CD4-positive, alpha-beta T cell treated with Interleukin-6 at 100 ng/mL for 8 hours (primary cell): ENCODE measurements at places on chromosomes 11 and 22.

- no peak for DNase-seq
Measured at GRCh38 chr11:93013646-93014045, 44.2 kb downstream of the MTNR1B start.

GRCh38 chr11:27505781-27506180 lies 788 bp downstream of the LIN7C start:
- no peak for DNase-seq

DNA sequence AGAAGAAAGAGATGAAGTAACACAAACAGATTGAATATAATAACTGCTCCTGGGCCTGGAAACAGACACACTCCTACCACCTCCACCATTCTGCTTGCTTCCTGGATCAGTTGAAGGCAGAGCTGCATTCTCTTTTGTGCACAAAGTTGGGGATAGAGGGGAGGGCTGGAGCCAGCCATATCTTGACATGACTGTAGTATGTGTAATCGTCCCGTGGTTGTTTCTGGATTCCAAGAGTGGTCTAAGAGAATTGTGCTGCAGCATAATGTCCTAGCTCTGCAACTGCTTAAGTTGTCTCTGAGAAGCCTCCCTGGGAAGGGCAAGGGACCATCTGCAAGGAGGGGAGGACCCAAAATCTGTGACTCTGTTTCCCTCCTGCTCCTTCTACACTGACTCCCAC lies 3.2 kb downstream of the CRY2 start:
- no peak for DNase-seq

GRCh38 chr11:47916361-47916841 lies 64.0 kb upstream of the PTPRJ start:
- DNase-seq = no peak

GRCh38 chr11:107924306-107924705 lies 3.9 kb upstream of the RAB39A start:
- DNase-seq = no peak

- no peak for DNase-seq
Measured at GRCh38 chr22:31628969-31629708, 32.9 kb downstream of the PISD start.

DNA sequence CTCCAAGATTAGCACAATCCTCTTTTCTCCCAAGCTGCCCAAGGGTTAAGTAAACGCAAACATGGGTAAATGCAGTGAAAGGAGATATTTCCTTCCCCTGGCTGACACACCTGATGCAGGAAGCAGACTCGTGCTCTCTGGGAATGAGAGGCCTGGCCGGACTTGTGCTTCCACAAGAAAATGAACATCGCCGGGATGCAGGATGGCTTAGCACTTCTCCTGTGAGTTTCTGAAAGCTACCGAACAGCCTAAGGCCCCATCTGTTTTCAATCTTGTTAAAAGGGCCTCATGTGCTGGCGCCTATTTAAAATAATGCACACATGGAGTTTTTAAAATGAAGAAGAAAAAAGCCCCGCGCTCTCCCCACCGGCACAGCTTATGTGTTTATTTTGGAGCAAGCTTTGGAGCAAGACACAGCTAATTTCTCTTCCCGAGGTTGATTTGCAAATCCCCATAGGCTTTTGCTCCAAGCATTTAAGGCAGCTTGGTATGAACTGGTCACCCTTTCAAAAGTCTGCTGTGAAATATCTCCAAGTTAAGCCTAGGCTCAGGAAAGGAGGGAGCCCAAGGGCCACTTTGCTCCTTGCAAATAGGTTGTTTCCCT lies 100.9 kb downstream of the SYN3 start:
- no peak for DNase-seq

GRCh38 chr22:24284747-24285203 lies 14.1 kb downstream of the SPECC1L start:
- no peak for DNase-seq

DNA sequence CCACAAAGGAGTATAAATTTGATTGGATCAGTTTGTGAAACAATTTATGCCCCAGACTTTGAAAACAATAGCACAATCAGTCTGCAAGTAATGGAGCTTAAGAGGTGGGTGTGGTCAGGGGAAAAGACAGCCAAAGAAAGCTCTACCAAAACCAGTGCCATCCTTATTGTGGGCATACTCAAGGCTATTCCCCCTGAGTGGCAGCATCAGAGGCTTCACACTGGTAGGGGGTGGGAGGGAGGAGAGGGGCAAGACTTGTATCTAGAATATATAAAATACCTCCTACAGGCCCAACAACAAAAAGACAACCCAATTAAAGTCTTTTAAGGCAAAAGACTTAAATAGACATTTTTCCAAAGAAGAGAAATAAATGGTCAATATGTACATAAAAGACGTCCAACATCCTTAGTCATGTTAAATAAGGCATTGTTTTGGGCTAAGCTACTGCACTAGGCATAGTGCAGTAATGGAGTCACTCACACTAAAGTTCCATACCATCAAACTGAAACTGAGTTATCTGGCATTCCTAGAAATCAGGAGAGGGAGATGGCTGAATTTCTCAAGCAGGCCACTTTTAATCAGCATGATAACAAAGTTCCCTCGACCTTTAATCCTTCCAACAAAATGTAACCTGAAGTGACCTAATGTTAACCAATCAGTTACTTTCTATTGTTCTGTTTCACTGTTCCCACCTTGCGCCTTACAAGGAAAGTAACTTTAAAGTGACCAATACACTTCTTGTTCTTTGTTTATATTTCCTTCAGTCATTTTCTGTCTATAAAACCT lies 24.8 kb downstream of the NARS2 start:
- no peak for DNase-seq

DNA sequence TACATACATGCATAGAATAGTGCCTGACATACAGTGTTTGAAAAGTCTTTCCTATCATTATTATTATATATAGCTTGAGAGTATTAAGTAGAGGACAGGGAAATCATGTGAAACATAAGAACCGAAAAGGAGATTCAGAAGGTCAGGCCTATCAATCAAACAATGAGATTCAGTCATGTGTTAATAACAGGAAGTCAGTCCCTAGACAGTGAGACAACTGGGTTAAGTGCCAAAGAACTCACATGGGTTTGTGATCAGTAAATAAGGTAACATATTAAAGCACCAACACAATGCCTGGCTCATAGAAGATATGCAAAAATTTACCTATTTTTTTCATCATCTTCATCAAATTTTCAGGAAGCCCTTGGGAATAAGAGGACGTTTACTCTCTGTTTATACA lies 174.3 kb upstream of the FAT3 start:
- DNase-seq = no peak

DNA sequence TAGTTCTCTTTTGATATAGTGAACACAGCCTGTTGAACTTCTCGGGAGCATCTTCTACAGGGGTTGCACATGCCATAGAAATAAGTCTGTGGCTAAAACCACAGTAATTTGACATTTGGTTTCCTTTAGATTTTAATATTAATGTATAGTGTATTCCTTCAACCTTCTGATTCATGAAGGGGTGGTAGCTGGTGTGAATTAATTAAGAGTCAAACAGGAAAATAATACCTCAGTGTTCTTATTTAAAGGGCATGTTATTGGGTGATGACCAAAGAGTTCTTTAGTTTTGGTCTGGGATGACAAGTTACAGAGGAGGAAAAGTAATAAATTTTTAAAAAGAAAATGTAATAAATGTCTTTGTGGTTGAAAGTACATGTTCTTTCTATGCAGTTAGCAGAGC lies 86.8 kb downstream of the PDHX start:
- no peak for DNase-seq

GRCh38 chr22:44526779-44527126 lies 28.7 kb upstream of the RTL6 start:
- no peak for DNase-seq

GRCh38 chr11:66593303-66593635 lies 284 bp downstream of the CCS start:
- no peak for DNase-seq

GRCh38 chr22:27250886-27251285 lies 550.7 kb downstream of the MN1 start:
- DNase-seq = no peak

DNA sequence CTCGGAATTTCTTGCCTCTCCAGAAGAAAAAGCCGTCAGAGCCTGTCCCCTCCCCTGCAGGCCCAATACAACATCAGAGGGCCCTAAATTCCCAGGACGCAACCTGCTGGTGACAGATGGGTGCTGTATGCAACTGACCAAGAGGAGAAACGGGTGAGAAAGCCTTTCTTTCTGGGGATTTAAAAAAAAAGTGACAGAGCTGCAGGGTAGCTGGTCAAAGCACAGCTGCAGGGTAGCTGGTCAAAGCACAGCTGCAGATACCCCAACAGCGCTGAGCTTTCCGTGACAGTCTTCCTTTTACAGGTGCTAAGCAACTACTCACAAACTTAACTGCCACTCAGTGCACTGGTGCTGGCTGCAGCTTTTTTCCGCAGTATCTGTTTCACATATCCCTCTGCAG lies 17.8 kb downstream of the AP1B1 start:
- no peak for DNase-seq
